Mesenchymal stem cell (in vitro differentiated cells and primary cell): ENCODE measurements at places on chromosomes 1 and 21.
A peak's percentile ranks its signal among the peaks of the same experiment; 100 is the strongest.

GRCh38 chr21:45223236-45224185 lies 64.2 kb downstream of the POFUT2 start:
- H3K4me3 ChIP-seq: no peak overlapping the region
- H3K27me3 ChIP-seq: peaks cover 33% of the 10 kb centered on the region
- no peak overlapping the region for H3K27ac ChIP-seq
- peaks cover 5% of the 10 kb centered on the region for H3K36me3 ChIP-seq

- no peaks in the 10 kb centered on the region for H3K27me3 ChIP-seq
- H3K4me1 ChIP-seq: no peaks in the 10 kb centered on the region
- H3K4me3 ChIP-seq: no peak overlapping the region
- no peak overlapping the region for H3K27ac ChIP-seq
- no peak for DNase-seq
These were observed 555.8 kb downstream of the PLA2G4A start for GRCh38 chr1:187384504-187384903.

GRCh38 chr1:56576880-56577405 lies 2.4 kb downstream of the PLPP3 start:
- H3K27ac ChIP-seq: no peak overlapping the region
- DNase-seq: peak; percentile 49
- no peaks in the 10 kb centered on the region for H3K27me3 ChIP-seq
- no peak overlapping the region for H3K4me3 ChIP-seq
- peaks cover 5% of the 10 kb centered on the region for H3K4me1 ChIP-seq
- no peaks in the 10 kb centered on the region for H3K36me3 ChIP-seq

GRCh38 chr1:154318386-154318785 lies 2.5 kb upstream of the AQP10 start:
- no peak overlapping the region for H3K27ac ChIP-seq
- DNase-seq: no peak
- no peaks in the 10 kb centered on the region for H3K36me3 ChIP-seq
- H3K27me3 ChIP-seq: peaks cover 19% of the 10 kb centered on the region
- no peaks in the 10 kb centered on the region for H3K4me1 ChIP-seq
- H3K4me3 ChIP-seq: no peak overlapping the region
